Activated CD4-positive, alpha-beta T cell treated with anti-CD3 and anti-CD28 coated beads for 36 hours (primary cell): ENCODE measurements at places on chromosomes 3 and 15. TPM values are rescaled to one million over a fixed set of nuclear protein-coding genes. Genes with fewer than 3 reads are reported as not detected.

GRCh38 chr3:193996641-193997089 lies 139.3 kb upstream of the HES1 start:
- H3K4me3 ChIP-seq, result no peak overlapping the region
- H3K4me1 ChIP-seq, result no peaks in the 10 kb centered on the region
- no peak overlapping the region for H3K27ac ChIP-seq
- H3K27me3 ChIP-seq, result peaks cover 13% of the 10 kb centered on the region

GRCh38 chr3:99365396-99365795 lies 273.0 kb upstream of the COL8A1 start:
- no peak for DNase-seq
- no peaks in the 10 kb centered on the region for H3K27me3 ChIP-seq
- no peaks in the 10 kb centered on the region for H3K36me3 ChIP-seq
- no peaks in the 10 kb centered on the region for H3K4me1 ChIP-seq
- H3K27ac ChIP-seq, result no peak overlapping the region

GRCh38 chr3:37980462-37981347 lies 9.9 kb upstream of the VILL start:
- no peak overlapping the region for H3K27ac ChIP-seq
- H3K4me3 ChIP-seq, result no peak overlapping the region
- no peak for DNase-seq
- H3K27me3 ChIP-seq, result no peaks in the 10 kb centered on the region

DNA sequence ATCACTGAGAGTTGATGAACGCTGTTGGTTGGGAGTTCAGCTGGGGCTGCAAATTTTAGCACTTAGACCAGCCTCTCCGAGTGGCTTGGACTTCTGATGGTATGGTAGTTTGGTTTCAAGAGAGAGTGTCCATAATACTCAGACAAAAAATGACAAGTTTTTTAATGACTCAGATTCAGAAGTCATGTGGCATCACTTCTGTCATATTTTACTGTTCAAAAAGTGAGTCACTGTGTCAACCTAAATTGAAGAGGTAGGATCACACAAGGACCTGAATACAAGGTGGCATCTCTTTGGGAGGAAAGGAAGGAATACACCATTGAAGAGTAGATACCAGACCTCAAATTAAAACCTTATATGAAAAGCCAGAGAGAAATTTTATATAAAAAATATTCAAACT lies 99.1 kb upstream of the CHMP2B start:
- H3K27me3 ChIP-seq, result no peaks in the 10 kb centered on the region
- H3K4me1 ChIP-seq, result no peaks in the 10 kb centered on the region
- no peaks in the 10 kb centered on the region for H3K36me3 ChIP-seq

DNA sequence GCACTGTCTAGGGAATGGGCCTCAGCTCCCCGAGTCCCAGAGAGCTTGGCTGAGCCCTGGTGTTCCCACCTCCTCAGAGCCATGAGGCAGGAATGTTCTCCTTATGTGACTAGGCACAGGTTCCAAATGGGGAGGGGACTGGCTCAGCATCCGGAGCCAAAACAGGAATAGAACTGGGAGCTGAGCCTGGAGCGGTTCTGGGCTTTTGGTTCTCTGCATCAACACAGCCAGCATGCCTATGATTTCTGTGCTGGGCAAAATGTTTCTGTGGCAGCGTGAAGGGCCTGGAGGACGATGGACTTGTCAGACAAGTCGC lies at the start of gene FAM131A:
FAM131A (plus strand) TSS at position 202 of the 316 bp plus-strand sequence; CDS start at position 233, 31 bp downstream.
- H3K4me1 ChIP-seq, result peaks cover 54% of the 10 kb centered on the region
- no peak for DNase-seq
- H3K27ac ChIP-seq, result peak within 1 kb of the TSS; percentile 73
- H3K36me3 ChIP-seq, result peaks cover 30% of the 10 kb centered on the region

GRCh38 chr15:96247621-96248305 lies 82.7 kb upstream of the NR2F2 start:
- DNase-seq, result no peak
- H3K27me3 ChIP-seq, result peaks cover 12% of the 10 kb centered on the region
- H3K36me3 ChIP-seq, result no peaks in the 10 kb centered on the region
- H3K4me3 ChIP-seq, result no peak overlapping the region
- no peak overlapping the region for H3K27ac ChIP-seq

- H3K27me3 ChIP-seq, result peaks cover 3% of the 10 kb centered on the region
- H3K4me1 ChIP-seq, result peaks cover 4% of the 10 kb centered on the region
- no peak for DNase-seq
- H3K36me3 ChIP-seq, result no peaks in the 10 kb centered on the region
Observed at GRCh38 chr3:176873261-176873660, 324.0 kb downstream of the TBL1XR1 start.

DNA sequence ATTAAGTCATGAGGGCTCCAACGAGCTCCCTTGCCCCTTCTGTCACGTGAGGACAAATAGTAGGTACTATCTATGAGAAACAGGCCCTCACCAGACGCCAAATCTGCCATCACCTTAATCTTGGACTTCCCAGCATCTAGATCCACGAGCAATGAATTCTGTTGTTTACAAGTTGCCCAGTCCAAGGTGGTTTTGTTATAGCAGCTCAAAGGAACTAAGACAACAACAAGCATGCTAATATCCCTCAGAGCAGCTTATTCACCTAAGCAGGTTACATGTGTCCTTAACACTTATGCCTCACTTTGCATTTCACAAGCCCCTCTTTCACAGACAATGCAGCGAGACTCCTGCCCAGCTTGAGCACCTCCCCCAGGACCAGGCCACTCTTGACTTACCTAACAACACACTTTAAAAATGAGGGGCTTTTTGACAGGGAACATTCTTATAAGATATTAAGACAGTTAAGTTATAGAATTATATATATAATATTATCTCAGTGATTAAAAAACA lies 219.5 kb downstream of the PLCH1 start:
- H3K36me3 ChIP-seq, result no peaks in the 10 kb centered on the region
- H3K4me3 ChIP-seq, result no peak overlapping the region
- no peak for DNase-seq
- H3K4me1 ChIP-seq, result no peaks in the 10 kb centered on the region

- H3K36me3 ChIP-seq, result no peaks in the 10 kb centered on the region
- no peak overlapping the region for H3K4me3 ChIP-seq
- DNase-seq, result peak; percentile 13
- no peak overlapping the region for H3K27ac ChIP-seq
Observed at GRCh38 chr3:11910971-11911531, 64.4 kb upstream of the TAMM41 start.

DNA sequence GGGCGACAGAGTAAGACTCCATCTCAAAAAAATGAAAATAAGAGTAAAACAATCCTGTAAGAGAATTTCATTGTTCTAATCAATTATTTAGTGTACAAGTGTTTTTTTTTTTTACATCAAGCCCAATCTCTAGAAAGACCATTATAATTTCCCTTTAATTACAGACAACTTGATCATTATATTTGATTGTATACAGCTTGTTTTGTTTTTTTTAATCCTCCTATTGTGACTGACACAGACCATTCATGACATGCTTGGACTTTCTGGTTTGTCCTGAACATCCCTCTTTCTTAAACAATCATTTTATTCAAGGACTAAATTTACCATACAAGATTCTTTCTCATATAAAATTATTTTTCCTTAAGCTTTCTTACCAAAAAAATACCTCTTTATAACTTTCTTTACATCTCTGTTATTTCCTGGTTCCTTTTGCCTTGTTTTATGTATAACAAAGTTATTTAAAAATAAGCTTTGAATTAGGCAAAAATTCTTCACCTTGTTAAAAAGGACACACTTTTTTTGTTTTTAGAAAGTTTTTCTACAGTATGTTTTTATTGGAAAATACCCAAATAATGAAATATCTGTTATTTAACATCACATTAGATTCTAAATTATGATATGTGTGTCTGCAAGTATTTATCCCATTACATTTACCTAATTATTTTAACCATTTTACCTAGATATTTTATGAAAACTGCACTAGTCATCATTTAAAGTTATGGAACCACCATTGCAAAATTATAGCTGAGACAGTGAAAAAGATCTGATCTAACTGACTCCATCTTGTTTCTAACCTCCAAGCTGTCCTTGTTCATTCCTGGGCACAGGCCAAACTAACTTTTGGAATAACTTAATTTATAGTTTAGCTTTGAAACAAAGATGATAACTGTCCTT lies 26.1 kb upstream of the GFM1 start:
- H3K27me3 ChIP-seq, result peaks cover 4% of the 10 kb centered on the region
- no peak for DNase-seq
- H3K36me3 ChIP-seq, result no peaks in the 10 kb centered on the region
- H3K27ac ChIP-seq, result no peak overlapping the region
- H3K4me1 ChIP-seq, result no peaks in the 10 kb centered on the region

DNA sequence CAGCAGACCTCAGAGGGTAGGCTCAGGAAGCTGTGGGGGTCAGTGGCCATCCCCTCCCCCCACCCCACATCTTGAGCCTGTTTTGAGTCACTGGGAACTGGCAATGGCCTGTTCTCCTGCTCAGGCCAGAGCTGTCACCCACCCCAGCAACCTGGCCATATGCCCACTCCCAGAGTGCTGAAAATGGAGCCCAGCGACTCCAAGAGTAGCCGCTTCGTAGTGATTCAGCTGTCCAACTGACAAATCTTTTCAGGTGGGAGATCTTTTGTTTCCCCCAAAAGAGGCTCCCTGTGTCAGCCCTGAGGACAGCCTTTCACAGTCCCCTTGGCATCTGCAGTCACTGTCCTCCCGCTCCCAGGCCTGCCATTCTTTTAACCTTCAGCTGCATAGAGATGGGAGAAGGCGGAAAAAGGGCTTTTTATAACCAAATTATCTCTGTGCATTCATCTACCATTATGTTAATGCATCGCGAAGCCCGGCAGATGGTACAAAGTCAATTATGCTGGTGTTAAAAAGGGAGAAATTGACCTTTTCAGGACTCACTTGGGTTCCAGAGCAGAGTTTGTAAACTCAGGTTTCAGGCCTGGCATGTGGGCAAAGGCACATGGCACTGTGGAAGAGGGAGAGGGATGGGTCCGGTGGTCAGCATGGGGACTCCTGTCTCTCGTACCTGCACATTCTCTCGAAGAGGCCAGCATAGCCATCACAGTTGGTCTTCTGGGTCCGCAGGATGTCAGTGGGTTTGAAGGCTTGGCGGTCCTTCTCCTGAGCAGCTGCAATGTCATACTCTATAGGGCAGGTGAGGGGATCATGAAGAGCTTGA lies 32.1 kb downstream of the KY start:
- no peak overlapping the region for H3K27ac ChIP-seq
- H3K36me3 ChIP-seq, result no peaks in the 10 kb centered on the region
- H3K27me3 ChIP-seq, result no peaks in the 10 kb centered on the region
- no peak for DNase-seq
- no peaks in the 10 kb centered on the region for H3K4me1 ChIP-seq

DNA sequence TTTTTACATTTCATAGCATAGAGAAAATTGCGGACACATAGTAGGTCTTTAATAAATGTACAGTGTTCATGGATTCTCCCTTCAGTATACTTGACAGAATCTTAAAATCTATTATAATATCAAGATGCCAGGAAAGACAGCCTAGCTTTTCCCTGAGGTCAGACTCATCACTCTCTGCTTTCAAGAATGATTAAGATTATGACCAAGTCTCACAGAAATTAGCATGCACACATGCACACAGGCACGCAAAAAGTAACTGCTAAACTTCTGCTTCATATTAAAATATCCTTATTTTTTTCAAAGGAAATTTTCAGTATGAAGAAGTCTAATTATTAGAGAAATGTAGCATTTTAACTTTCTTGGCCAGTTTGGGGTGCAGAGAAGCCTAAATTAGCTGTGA lies 493.8 kb upstream of the NECTIN3 start:
- DNase-seq, result no peak
- no peaks in the 10 kb centered on the region for H3K4me1 ChIP-seq
- no peaks in the 10 kb centered on the region for H3K36me3 ChIP-seq
- H3K27ac ChIP-seq, result no peak overlapping the region
- H3K27me3 ChIP-seq, result no peaks in the 10 kb centered on the region

The CD200R1 gene
- total RNA-seq, result 1.4 TPM

The PGBD4 gene
- 2.3 TPM for total RNA-seq

The LHFPL4 gene
- total RNA-seq, result not detected

The SAXO2 gene
- 4.4 TPM for total RNA-seq

The NAALADL2 gene
- not detected for total RNA-seq
